ENCODE measurements at places on chromosomes 11 and 22. TPM values are rescaled to one million over a fixed set of nuclear protein-coding genes. Genes with fewer than 3 reads are reported as not detected.

GRCh38 chr11:62077132-62077531 is 46.7 kb upstream of the INCENP start:
- no peaks in the 10 kb centered on the region for H3K27me3 ChIP-seq
- H3K4me1 ChIP-seq: peaks cover 6% of the 10 kb centered on the region
- no peak overlapping the region for H3K27ac ChIP-seq
- no peak for DNase-seq
- no peaks in the 10 kb centered on the region for H3K36me3 ChIP-seq

- no peak overlapping the region for H3K27ac ChIP-seq
- no peaks in the 10 kb centered on the region for H3K27me3 ChIP-seq
- DNase-seq: no peak
- H3K4me1 ChIP-seq: no peaks in the 10 kb centered on the region
- H3K4me3 ChIP-seq: no peak overlapping the region
Measured at GRCh38 chr11:9874466-9874865, 210.6 kb downstream of the SWAP70 start.

DNA sequence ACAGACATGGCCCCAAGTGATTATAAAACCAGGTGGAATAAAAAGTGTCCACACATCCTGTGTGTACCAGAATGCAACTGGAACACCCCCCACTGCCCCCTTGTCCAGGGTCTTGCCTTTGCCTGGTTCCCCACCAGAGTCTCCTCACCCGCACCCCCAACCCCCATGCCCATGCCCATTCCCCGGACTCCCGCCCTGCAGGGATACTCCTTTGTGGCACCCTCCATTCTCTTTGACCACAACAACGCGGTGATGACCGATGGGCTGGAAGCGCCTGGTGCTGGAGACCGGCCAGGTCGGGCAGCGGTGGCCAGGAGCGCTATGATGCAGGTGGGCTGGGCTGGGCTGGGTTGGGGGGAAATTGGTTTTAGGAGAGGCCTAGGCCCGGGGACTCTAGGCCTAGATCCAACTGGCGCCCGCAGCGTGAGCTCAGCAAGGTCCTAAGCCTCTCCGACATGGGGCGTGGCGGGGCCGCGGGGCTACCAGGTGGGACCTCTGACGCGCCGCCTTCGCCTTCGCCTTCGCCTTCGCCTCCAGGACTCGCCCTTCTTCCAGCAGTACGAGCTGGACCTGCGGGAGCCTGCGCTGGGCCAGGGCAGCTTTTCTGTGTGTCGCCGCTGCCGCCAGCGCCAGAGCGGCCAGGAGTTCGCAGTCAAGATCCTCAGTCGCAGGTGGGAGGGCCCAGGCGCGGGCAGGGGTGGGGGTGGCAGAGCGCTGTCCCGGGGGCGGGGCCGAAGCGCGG is 9.1 kb downstream of the RPS6KA4 start:
- peaks cover 34% of the 10 kb centered on the region for H3K36me3 ChIP-seq
- no peaks in the 10 kb centered on the region for H3K27me3 ChIP-seq
- H3K4me1 ChIP-seq: no peaks in the 10 kb centered on the region
- no peak overlapping the region for H3K4me3 ChIP-seq
- no peak overlapping the region for H3K27ac ChIP-seq

DNA sequence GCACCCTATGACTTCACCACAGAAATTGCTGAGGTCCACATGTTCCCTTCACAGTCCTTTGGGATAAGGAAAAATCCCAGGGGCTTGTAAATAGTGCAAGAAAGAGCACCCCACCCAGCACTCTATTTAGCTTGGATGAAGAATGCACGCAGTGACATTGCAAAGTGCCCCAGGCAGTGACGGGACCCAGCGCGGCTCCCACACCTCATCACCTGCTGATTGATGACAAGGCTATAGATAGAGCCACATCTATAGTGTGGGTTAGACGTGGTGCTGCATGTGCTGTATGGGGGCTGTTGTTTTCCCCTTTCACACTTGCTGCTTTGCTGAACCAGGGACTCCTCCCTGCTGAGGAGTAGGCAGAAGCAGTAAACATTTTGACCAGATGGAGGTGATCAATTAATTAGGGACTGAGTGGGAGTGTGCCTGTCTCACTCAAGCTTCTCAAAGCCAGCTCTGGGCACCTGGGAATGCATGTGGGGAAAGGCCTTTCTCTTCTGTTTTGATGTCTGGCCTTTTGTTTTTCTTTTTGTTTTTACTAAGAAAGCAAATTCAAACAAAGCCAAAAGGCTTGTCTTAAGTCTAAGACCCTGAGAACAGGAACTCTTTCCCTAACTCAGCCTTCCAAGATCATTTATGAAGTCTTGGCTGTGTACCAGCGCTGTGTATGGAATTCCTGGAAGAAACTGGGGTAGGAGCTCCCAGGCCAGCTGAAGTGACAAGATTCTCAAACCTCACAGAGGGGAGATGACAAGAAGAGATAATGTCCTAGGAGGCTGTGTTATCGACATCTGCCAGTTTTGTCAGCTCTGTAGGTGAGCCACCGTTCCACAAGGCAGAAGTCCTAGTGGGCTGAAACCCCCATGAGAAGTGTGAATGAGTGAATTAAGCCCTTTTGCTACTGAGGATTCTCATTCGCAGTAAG is 219.7 kb downstream of the BARX2 start:
- H3K27ac ChIP-seq: no peak overlapping the region
- DNase-seq: no peak
- no peaks in the 10 kb centered on the region for H3K36me3 ChIP-seq
- H3K27me3 ChIP-seq: no peaks in the 10 kb centered on the region

Gene P4HA3
- total RNA-seq: not detected

Measured in CD4-positive, alpha-beta memory T cell (primary cell).